HFFc6 (cell line): ENCODE measurements at places on chromosomes 6 and 20. TPM values are rescaled to one million over a fixed set of nuclear protein-coding genes. Genes with fewer than 3 reads are reported as not detected.

POLR1H gene
- total RNA-seq = 20.5 to 30.0 TPM (median 24.7 TPM) in 3 replicates

- no peak for DNase-seq
Observed at GRCh38 chr20:42204109-42204660, 586.0 kb upstream of the CHD6 start.

GRCh38 chr6:6751619-6752023 is 163.1 kb downstream of the LY86 start:
- no peak for DNase-seq

GRCh38 chr6:137271245-137272183 is 52.3 kb upstream of the IFNGR1 start:
- peak; percentile 46 for DNase-seq
